ENCODE measurements at places on chromosomes 6 and 20.

- DNase-seq: no peak
Observed at GRCh38 chr6:32156891-32157290, 3.0 kb downstream of the PPT2 start.

- no peak for DNase-seq
Observed at GRCh38 chr6:155273431-155273830, 9.6 kb downstream of the CLDN20 start.

GRCh38 chr6:6803180-6803977 is 214.9 kb downstream of the LY86 start:
- no peak for DNase-seq

GRCh38 chr6:80165143-80165542 is 58.7 kb downstream of the BCKDHB start:
- DNase-seq: no peak

DNA sequence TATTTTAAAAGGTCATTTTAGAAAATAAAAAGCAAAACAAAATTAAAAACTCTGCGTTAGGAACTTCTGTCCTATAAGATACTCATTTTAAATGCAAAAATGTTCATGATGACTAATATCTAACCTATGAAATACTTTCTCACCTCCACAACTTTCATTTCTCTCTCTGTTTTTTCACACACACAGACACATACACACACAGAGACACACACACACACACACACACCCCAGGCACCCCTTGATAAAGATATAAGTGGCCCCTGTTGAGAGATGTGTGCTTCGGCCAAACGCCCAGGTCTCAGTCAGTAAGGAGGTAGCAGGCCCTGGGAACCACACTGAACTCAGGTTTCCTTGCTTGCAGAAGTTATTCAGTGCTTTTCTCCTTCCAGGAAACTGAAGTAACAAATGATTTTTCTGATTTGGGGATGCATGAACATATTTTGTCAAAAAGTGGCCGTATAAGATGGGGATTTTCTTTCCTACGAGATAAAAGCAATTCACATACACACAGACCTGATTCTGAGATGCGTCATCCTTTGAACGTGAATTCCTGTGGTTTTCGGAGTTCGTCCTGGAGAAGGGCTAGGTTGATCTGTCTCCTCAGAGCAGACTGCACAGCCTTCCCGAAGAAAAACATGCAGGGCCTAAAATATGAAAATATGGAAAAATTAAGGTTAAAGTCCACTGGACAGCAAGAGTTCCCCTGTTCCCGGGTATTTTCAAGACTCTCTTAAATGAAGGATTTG is 306.8 kb upstream of the FOXQ1 start:
- DNase-seq: no peak

DNA sequence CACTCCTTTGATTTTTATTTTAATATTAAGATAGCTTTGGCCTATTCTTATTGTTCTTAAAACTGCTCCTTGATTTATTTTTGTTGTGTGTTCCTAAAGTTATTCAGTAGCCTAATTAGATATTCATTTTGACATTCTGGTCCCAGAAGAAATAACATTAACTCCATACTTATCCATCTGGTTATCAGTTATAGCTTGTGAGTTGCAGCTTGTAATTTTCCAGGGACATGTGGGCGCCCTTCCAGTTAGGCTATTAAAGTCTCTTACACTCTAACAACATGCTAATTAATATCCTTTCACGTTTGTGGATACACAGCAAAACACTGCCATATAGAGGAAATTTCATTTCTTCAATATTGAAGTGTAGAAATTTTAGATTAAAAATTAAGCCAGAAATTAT is 987.5 kb downstream of the HACE1 start:
- no peak for DNase-seq

- no peak for DNase-seq
Observed at GRCh38 chr6:122484760-122485159, 13.2 kb upstream of the SERINC1 start.

- no peak for DNase-seq
Observed at GRCh38 chr20:35150846-35151579, 3.9 kb upstream of the EDEM2 start.

DNA sequence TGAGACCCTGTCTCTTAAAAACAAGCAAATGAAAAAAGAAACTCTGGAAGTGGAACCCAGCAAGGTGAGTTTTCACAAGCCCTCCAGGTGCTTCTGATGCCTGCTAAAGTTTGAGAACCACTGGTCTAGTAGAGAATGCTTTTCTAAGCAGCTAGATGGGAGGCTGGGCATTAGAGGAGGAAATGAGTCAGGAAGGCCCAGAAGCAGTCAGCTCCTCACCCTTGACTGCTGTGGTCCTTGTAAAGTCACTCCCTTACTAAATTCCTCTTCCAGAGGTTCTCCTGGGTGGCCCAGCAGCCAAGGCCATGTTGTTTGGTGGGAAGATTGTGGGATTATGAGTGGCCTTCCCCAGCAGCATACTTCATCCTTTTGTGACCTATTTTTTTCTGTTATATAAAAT is 52.0 kb upstream of the FYN start:
- no peak for DNase-seq

DNA sequence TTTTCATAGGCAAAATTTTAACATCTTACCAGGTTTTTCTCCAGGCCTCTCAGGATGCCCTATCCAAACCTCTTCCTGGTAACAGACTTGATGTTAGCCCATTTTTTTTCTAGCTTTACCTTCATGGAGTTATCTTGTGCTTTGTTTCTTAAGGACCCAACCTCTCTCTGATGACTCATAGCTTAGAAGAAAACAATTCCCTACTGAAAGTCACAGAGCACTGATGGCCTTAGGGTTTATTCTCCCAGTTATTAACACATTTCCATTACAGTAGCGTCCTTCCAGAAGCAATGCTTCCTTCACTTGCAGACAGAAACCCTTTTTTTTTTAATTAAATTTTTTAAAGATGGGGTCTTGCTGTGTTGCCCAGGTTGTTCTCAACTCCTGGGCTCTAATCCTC is 79.4 kb downstream of the IYD start:
- no peak for DNase-seq

DNA sequence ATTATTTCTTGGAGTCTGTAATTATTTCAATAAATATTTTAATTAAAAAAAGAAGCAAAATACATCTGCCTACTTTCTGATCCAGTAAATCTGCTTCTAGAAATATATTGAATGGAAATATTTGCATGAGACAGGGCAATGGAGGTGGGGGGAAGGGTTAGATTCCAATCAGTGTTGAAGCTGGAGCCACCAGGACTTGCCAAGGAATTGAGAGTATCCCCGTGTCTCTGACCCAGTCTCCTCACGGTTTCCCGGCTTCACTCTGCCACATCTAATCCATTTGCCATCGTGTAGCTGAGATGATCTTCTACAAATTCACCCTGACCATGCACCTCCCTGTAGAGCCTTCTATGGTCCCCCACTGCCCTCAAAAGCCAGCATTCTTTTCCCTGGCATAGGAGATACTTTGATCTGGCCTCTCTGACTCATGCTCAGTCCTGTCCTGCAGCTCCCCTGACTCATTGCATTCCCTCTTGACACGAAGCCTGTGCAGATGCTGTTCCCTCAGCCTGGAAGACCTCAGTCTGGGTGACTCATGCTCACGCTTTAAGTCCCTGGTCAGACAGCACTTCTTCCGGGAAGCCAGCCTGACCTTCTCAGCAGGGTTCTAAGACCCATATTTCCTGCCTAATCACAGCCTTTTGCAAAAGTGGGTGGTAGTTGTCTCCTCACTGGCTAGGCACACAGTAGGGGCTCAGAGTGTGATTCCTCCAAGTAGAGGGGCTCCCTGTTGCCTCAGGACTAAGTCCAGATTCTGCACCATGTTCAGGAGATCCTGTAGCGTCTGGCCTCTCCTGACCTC is 23.0 kb upstream of the FKBP1A start:
- no peak for DNase-seq

DNA sequence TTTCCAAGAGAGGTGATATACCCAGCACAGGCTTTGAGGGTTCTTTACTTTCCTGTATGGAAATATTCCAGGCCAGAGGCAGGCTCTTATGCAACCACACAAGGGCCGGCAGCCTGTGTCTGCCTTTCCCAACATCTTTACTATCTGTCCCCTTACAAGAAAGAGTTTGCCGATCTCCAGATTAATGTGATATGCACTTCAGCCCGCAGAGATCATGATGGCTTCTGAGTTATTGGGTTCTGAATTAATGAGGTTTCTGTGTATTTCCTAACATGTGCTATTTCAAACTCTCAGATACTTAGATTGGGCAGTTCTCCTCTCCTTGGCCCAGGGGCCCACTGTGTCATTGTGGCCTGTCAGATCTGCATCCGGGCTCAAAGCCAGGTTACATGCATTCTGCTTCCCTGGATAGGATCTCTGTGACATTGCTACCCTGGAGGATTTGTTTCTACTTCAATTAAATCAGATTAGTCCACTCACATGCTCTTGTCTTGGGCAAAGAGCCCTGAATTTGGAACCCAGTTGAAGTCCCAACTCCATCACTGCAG is 56.6 kb downstream of the TGM2 start:
- no peak for DNase-seq

DNA sequence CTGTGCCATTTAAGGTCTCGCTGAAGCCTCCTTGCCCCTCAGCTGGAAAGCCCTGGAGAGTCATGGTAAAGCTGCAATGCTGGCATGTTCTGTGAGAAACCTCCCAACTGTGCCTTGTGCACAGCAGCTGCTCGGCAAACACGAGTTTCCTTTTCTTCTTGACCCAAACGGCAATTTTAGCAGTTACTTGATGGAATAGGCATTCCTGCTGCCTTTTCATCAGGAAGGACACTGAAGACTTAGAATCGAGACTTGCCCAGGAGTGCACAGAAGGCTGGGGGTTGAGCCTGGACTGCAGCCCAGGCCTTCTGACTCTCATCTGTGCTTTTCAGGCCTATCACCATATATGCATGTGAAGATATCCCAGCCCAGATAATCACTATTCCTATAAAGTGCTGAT is 28.7 kb upstream of the CLDN20 start:
- DNase-seq: no peak

Data from effector CD8-positive, alpha-beta T cell (primary cell).